ENCODE measurements at places on chromosomes 1 and 21.

- no peak for DNase-seq
Observed at GRCh38 chr1:44212355-44213221, 683 bp upstream of the DMAP1 start.

DNA sequence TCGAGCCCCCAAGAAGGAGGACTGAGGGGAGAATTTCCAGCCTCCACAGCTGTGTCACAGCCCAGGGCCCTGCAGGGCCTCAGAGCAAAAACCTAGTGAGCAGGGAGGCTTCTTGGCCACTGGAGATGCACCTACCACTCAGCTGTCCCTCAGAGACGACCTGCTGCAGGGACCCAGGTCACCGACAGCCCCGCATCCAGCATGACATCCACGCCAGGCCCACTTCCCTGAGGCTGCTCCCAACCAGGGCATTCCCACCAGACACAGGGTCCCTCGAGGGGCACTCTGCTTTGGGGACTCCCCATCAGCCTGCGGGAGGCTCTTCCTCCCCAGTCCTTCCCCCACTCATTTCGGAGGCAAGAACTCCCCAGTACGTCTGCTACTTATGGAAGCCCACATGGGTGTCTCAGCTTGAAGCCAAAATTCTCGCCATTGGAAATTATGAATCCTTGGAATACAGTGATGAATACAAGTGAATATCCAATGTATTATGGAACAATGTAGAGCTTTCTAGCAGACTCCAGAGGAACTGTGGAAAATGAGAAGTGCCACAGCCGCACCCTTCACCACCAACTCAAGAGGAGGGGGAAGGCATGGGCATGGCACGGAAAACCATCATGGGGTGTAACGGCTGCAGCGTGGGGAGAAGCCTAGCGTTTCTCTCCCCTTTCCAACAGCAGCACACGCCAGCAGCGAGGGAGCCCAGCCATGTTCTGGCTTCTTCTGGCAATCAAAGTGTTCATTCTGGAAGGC lies 6.9 kb downstream of the TFF3 start:
- DNase-seq = peak; percentile 73

DNA sequence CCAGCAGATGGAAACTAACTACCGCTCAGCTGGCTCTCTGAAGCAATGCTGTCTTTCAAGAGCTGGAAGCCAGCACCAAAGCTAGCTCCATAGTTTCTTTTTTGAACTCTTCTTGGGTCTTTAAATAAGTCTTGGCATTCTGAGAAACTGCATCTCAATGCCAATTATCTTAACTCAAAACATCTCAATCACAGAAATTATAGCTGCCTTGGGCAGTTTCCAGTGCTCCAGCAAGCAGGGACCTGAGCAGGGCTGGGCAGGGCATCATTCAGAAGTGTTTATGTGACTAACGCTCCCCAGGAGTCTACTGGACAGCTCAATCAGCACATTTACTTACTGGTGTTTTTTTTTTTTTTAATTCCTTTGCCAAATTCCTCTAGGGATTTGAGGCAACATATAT lies 18.3 kb upstream of the PADI4 start:
- DNase-seq = no peak

DNA sequence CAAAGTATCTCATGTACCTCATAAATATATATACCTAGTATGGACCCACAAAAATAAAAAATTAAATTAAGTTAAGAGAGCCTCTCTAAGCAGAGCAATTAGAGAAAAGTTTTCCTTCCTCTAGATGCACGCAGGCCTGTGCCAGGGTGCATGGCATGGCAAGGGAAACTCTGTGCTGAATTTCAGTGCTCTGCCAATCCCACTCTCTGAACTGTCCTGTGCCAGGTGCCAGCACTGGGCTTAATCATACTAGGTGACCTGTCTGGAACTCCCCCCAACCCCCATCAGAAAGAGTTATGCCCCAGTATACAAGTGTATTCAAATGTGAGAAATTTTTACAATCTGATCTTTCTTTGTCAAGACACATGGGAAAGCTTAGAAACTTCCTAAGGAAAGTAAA lies 10.4 kb upstream of the LAMC2 start:
- DNase-seq = no peak

GRCh38 chr1:157195521-157196244 lies 57.5 kb upstream of the ETV3 start:
- no peak for DNase-seq

DNA sequence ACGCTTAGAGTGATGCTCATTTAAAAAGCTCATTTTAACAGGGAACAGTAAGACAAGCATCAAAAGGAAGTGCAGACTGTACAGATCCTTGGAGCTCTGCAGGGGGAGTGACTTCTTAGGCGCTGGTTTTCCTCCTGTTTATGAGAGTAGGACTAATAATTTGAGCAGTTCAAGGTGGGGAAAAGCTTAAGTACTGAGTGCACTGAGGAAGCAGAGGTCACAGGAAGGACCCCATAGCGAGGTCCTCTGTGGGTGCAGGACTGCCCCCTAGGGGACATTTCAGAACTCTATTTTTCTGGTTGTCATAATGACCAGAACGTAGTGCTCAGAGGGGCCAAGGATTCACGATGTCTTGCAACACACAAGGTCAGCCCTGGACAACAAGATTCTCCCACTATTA lies 112.1 kb downstream of the HLCS start:
- DNase-seq = peak; percentile 47

GRCh38 chr1:64318428-64318827 lies 115.0 kb downstream of the UBE2U start:
- no peak for DNase-seq

DNA sequence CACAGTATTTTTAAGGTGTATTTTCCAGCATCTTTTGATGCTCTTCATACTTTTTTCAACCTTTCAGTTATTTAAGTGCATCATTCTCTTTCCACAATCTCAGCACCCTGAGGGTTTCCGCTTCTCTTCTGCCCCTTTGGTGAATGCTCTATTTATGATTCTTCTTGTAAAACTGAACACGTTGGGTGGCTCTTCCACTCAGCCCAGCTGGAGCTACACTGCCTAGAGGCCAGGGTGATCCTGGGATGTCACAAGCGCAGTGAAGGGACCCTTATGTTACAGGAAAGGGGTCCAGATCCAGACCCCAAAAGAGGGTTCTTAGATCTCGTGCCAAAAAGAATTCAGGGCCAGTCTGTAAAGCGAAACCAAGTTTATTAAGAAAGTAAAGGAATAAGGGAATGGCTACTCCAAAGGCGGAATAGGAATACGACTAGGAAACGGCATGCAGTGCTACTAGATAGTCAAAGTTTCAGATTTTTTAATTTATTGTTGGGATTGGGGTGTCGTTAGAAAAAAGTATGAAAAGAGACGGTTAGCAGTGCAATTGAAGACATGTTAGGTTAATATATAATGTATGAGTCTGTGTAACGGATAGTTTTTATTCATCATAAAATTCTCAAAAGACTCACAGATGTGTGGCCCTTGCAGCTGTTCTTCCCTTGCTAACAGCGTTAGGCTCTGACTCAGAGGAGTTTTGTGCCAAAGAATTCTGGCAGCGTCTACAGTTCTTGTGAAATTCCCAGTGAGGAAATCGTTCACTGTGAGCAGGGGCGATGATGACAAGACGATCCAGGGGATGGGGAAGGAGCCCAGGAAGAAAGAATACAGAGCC lies 14.4 kb upstream of the ERVH48-1 start:
- DNase-seq = peak; percentile 93

DNA sequence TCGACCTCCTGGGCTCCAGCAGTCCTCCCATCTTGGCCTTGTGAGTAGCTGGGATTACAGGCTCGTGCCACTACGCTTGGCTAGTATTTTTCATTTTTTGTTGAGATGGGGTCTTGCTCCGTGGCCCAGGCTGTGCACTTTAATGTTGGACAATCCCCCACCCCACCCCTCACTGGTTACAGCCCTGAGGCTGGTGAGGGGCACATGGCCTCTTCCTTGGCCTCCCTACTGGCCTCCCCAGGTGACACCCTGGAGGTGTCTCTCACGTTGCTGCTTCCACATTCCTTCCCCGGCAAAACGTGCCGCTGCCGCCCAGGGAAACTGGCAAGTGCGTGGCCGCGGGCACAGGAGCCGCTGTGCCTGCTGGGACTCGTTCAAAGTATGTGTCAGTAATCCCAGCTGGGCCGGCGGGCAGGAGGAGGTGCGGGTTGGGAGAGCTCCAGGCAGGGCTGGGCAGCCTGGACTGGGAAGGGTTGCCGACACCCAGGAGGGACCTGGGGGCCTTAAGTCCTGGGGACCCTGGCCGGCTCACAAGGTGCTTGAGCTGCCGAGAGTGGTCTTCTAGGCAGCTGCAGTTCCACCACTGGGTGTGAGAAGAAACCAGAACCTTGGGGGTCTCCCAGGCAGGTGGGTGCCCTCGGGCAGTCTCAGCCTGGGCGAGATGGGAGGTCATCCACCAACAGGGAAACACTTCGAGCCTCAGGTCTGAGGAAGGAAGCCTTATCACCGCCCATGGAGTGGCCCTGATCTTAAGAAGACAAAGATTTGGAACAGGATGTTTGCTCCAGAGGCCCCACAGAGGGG lies 6.5 kb downstream of the WNT3A start:
- no peak for DNase-seq

DNA sequence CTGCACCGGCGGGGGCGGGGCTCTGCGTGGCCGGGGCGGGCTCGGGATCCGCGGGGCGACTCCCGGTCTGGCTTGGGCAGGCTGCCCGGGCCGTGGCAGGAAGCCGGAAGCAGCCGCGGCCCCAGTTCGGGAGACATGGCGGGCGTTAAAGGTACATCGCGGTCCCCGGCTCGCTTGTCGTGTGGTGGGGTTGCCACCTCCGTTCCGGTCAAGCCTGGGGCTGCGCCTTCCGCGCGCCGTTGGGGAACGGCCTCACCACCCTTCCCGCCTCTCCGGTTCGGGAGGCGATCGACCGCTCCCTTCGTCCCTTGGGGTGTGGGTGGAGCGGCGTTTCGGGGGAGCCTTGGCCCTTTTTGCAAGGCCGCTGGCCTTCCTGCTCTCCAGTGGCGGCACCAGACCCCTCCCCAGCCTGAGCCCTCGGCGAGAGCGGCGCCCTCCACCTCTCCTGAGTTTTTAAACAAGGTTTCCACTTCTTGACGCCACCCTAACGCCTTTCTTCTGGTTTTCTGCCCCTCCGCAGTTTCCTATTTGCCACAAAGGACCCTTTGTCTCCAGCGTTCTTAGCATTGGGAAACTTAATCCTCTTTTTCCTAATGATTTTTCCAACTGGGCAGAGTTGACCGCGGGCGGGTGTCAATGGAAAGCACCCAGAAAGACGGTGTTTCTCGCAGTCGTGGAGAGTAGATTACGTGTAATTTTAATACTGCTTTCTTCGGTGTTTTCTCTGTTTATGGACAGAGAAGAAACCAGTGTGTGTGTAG lies at the start of the genes LEPR and LEPROT:
Gene LEPR (plus strand): TSS at position 79 of the 761 bp plus-strand sequence. CDS start 144,898 bp downstream, outside the sequence.
Gene LEPROT (plus strand): TSS at position 79 of the 761 bp plus-strand sequence. CDS start 57 bp downstream, at position 136.
- DNase-seq = no peak

DNA sequence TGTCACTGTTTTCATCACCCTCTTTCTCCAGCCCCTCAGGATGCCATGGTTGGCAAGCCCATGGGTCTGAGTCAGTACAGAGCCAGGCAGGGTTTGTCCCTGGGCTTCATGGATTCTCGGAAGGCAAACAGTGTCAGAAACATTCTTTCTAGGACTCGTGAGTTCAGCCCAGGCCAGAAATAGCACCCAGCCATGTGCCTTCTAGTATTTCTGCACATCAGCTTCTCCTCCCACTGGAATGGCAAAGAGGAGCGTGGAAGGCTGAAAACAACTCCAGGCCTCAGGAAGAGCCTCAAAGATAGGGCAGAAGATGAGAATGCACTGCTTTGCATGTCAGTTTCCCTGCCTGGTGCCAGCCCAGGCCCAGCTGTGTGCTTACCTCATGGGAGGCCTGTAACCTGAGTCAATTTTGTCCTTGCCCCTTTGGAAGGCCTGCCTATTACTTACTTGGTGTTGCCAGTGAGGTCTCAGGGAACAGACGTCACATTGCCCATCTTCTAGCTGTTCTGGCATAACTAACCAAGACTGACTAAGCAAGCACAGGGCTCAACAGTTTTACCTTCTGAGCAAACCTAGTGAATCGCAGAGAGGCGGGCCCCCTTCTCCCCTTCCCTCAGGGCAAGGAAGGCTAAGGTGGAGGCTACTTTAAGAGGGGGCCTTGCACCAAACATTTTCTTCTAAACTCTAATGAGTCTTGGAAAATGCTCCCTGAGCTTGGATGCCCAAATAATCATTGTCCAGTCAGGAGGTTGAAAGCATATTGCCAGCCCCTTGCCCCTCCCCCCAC lies 42.4 kb downstream of the GLUL start:
- no peak for DNase-seq

GRCh38 chr1:40785446-40785845 lies 1.9 kb downstream of the KCNQ4 start:
- DNase-seq = no peak

DNA sequence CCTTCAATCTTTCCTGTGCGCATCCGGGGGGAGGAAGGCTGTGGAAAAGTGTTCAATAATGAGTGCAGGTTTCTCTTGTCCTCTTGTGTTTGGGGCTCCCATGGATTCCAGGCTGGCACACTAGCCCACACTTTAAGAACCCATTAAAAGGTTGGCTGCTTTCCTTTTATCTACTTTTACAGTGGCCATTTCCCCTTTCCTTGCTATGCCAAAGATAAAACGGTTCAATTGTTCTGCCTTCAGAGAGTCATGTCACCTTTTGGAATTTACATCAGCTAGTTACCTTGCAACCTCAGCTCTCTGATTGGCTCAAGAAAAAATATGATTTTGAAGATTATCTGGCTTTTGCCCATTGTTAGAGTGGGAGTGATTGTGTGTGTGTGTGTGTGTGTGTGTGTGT lies 182.3 kb downstream of the SDCCAG8 start:
- no peak for DNase-seq

- DNase-seq = peak; percentile 85
Observed at GRCh38 chr1:201530741-201531531, 8.0 kb upstream of the NAV1 start.

DNA sequence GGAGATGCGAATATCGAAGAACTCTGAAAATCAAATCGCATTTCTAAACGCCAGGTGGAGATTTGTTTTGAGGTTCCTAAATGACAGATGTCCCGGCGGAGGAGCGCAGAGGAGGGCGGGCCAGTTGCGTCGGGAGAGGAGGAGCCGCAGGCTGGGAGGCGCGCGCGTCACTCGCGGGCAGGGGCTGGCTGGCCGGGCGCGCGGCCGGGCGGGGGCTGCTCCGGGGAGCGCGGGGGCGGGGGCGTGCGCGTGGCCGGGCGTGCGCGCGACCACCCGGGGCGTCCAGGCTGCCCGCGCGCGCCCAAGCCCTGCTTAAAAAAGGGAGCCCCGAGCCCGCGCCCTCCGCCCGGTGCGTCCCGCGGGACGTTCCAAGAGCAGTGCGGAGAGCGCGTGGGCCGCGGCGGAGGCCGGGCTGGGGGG lies 47.3 kb downstream of the H3-3A start:
- DNase-seq = peak; percentile 85

DNA sequence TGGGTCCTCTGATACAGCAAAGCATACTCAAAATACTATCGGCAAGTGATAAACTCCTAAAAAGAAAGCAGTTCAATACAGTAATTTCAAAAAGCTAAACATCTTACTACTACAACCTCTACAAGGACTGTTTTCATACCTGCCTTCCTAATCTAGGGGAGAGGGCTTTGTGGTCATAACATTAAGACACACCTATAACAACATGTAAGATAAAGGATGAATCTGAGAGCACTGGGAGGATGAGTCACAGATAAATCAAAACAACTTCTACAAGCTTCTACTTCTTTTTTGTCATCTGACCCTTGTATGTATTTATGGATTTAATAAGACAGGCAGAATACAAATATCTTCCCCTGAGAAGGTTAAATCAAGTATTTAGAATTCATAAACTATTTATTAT lies 40.0 kb downstream of the LTN1 start:
- DNase-seq = no peak

- no peak for DNase-seq
Observed at GRCh38 chr1:19153169-19153568, 56.9 kb downstream of the UBR4 start.

- no peak for DNase-seq
Observed at GRCh38 chr1:18485227-18485626, 4.5 kb downstream of the KLHDC7A start.

Data from inflammatory macrophage (primary cell).